ENCODE measurements at places on chromosomes 1 and 21.

GRCh38 chr21:44750675-44751025 lies 39.3 kb upstream of the TSPEAR start:
- no peak for DNase-seq

- DNase-seq = no peak
These were observed 197.4 kb downstream of the FGGY start for GRCh38 chr1:59494145-59494833.

DNA sequence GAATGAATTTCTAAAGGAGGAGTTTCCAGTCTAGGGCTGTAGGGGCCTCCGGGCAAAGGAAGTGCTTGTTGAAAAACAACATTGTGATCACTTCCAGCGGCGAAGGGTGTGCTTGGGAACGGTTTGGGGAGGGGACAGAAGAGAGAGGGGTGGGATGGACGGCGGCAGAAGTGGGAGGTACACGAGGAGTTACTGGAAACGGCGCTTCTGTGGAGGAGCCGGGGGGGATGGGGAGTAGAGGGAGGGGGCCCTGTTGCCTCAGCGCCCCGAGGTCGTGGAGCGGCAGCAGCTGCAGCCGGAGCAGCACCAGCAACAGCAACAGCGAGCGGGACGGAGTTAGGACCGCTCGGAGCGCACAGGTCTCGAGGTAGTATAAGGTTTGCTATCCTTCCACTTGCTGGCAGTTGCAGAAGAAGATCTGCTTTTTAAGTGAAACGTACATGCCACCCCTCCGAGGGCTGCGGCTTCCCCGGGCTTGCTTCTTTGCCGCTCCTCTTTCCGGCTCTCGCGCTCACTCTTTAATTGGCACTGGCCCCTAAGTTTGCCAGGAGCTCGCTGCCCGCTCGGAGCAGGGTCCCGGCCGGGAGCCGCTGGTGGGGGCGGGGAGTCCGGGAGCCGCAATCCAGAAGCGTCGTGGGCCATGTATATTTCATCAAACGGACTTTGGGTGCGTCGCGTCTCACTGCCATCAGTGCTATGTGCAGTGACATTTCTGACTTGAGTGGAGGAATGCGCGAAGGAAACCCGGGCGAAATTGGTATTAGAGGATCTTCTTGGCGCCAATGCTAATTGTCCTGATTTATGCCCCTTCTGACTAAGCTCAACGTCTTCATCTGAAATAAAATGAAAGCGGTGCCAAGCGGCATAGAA lies 771 bp upstream of the NTNG1 start:
- DNase-seq = peak; percentile 18

DNA sequence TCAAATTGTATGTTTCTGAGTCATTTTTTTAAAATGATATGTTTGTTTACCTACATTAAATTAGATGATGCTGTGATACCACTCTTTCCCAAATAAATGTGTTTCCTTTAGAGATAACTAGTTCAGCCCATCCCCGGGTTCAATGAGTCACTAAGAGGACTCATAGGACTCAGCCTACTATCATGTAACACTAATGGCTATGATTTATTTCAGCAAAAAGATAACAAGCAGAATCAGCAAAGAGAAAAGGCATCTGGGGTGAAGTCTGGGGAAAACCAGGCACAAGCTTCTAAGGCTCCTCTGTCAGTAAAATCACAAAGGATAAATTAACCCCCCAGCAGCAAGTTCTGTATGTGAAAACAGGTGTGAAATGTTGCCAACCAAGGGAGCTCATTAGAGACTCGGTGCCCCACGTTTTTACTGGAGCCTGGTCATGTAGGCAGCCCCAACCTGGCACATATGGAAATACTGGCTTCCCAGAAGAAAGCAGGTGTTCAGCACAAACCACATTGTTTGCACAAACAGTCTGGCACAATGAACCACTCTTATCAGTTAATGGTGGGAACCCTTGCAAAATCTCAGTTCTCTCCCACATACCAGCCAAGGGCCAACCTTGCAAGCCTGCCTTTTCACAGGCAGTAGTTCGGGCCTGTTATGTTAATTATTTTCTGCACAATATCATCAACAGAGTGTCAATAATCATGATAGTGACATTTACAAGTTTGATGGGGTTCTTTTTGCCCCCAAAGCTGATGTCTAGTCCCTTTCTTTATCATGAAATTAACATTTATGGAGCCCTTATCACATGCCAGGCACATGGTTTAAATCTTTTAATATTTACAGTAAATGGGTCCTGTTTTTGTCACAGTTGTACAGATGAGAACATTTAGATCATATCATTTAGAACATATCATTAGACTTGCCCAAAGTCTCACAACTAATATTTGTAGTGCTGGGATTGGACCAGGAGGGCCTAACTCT lies 23.1 kb upstream of the CNN3 start:
- DNase-seq = no peak

DNA sequence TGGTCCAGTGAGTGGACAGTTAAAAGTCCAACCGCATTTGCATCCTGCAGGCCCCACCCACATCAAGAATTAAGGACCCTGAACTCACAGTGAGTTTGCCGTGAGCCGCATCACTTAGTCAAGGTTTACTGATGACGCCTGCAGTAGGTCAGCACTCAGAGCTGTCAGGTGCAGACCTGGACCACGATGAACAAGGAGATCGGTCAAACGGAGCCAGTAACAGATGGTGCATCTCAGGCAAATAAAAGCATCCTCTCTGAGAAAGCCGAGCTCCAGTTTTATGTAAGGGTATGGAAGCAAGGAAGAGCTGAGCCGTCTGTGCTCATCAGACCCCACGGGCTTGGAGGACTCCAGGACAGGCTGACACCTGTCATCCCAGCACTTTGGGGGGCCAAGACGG lies 4.5 kb downstream of the PRDM15 start:
- DNase-seq = no peak

- DNase-seq = no peak
These were observed 5.8 kb downstream of the CAPN8 start for GRCh38 chr1:223659711-223660110.

GRCh38 chr1:27529704-27530018 lies 39.7 kb upstream of the WASF2 start:
- DNase-seq = no peak

- no peak for DNase-seq
These were observed 289.5 kb upstream of the SGIP1 start for GRCh38 chr1:66244429-66244828.

GRCh38 chr1:233796146-233796783 lies 108.2 kb upstream of the SLC35F3 start:
- peak; percentile 65 for DNase-seq

GRCh38 chr1:152185544-152186391 lies 26.7 kb upstream of the RPTN start:
- DNase-seq = peak; percentile 58

DNA sequence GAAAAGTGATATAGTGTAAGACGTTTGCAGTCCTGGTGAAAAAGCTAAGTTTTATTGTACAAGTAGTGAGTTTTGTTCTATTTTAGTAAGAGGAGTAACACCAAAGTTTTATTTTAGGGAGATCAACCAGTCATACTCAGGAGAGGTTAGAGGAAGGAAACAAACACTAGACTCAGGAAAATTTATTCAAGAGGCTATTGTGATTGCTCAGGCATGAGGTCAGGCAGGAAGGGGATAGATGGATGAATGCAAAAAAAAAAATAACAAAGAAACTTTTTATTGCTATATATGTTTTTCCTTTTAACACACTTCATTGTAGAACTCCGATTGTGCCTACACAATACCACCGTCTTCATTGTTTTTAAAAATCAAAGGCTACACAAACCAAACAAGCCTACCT lies 189.0 kb downstream of the LYPLAL1 start:
- no peak for DNase-seq

- no peak for DNase-seq
These were observed 205.0 kb downstream of the GPR52 start for GRCh38 chr1:174652569-174653280.

DNA sequence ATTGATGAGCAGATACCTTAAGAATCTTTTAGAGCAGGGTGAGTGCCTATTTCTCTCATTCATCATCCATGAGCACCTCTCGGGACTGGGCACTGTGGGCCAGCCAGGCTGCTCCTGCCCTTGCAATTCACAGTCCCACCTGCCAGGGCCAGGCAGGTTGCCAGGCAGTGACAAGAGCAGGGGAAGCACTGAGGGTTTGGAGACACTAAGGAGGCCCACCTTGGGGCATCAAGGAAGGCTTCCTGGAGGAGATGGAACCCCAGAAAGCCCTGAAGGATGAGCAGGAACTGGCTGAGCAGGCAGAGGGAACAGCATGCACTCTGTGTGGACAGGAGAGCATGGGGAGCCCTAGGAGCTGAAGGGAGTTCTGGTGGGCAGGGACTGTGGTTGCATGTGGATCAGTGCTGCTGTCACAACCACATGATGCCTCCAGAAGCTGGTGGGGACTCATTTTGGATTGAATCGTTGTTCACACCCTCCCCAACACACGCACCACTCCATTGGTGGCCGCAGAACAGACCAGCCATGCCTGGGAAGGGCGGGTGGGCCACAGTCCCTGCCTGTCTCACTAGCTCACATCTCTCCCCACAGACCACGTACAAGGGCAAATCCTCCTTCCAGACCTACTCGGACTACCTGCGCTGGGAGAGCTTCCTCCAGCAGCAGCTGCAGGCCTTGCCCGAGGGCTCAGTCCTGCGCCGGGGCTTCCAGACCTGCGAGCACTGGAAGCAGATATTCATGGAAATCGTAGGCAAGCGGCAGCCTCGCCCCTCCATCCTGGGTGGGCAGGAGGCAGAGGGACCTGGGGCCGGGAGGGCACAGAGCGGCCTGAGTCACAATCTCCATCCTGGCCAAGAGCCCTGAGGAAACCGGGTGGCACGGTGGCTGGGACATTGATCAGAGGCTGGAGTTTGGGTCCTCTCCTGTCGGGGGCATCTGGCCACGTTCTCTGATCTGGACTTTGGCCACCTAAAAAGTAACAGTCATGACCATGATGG lies 55.1 kb downstream of the DISP3 start:
- no peak for DNase-seq

GRCh38 chr1:117967477-117967876 lies 37.9 kb downstream of the WDR3 start:
- no peak for DNase-seq

DNA sequence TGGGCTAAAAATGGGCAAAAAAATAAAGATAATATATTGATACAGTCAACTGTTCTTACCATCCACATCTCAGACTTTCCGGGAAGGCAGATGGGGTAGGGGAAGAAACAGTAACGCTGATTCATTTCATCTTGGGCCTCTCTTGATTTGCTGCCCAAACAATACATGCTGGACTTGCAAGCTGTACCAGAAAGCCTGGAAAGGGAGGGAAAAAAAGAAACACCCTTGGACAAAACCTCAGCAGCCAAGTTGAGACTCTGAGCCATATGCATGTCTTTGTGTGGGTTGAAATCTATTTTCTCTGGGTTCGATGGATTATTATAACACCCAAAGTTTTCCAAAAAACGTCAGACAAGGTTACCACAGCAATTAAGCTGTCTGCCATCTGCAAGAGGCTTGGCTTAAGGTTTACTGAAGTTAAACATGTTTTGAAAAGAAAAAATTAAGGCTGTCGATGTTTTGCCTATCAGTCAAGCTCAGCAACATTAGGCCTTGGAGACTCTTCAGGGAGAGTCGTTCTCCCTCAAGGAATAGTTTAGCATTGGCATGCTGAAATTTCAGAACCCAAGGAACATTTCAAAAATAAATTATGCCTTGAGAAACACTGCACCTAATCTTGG lies 71.2 kb downstream of the PSMG1 start:
- DNase-seq = no peak

DNA sequence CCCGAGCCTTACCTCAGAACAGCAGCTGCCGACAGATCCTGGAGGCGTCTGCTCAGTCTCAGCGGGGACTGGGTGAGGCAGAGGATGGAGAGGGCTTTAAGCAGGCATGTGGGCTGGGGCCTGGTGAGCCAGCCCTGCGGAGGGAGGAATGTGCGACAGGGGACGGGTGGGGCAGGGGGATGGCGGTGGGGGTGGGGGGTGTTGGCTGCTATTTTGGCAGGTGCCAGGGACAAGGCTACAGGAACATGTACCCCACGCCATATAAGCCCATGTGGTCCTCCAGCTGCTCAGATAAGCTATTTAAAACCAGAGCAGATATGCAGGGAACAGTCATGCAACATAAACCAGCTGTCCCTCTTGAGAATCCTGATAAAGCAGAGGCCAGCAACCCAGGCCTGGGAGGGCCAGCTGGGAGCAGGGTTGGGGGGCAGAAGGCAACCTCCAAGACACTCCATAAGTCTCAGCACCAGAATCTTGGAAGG lies at the start of gene TNNT2:
Gene TNNT2, minus strand, starts transcription at position 70 of the 482 bp plus-strand sequence. CDS start 4,426 bp downstream, outside the sequence.
- DNase-seq = no peak

DNA sequence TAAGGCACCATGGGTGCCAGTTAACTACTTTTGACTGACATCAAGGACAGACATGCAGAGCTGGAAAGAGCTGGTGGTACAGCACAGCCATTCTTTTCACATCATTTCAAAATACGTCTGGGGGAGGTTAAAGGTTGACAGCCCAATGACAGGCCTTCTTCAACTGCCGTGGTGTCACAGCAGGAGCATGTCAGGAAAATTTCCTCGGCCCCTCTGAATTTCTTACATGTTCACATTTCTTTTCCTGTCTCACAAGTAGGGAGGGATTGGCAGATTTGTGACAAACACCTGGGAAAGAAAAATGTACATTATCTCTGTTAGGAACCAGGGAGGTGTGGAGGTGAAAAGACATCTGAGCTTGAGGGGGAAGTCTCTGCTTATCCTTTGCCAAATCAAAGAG lies 279.1 kb downstream of the SPATA17 start:
- DNase-seq = no peak

DNA sequence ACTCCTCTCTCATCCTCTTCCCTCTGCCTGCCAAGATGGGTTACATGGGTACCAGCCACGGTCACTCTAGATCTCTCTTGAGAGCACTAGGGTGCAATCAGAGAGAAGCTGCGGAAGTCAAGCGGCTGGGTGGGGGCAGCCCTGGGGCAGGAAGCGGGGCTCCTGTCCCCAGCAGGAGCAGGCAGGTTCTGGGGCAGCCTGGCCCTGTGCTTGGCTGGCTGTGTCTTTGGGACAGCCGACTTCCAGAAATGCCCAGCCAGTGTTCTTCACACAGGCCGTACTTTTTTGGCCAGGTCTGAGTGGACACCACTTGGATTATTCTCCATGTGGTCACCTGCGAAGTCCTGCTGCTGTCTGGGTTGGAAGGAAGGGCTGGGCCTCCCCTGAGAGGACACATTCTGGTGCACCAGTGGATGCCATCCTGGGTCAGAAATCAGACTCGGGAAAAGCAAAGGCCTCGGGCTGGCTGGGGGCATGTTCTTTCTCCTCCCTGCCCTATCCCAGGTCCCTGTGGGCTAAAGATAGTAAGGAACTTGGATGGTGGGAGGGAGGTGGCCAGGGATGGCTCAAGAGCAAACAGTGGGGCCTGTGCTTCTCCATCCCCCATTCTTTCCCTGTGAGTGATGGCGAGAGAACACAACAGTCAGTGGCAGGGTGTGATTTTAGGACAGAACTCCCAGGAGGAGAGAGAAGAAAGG lies 93.7 kb downstream of the ITPKB start:
- DNase-seq = no peak

- DNase-seq = no peak
These were observed 34.5 kb downstream of the BTG3 start for GRCh38 chr21:17578162-17578561.

- no peak for DNase-seq
These were observed 115.7 kb downstream of the NTPCR start for GRCh38 chr1:233066087-233066486.

DNA sequence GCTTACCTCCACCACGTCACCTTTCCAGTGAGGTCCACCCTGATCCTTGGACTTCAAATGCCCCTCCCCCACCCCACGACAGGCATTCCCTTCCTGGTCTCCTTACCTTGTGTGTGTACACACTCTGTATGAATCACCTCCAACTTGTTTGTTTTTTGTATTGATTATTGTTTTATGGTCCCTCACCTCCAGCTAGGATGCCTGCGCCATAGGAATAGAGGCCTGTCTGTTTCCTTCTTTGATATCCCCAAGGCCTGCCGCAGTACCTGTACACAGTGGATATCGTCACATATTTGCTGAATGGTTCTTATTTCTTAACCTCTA lies 219.6 kb upstream of the POU3F1 start:
- no peak for DNase-seq
